ENCODE measurements at places on chromosomes 11 and 22.

GRCh38 chr11:84514436-84514835, 1112.7 kb downstream of the DLG2 start:
- no peak for DNase-seq

- no peak for DNase-seq
Observed at GRCh38 chr22:32248276-32248675, 6.9 kb downstream of the SLC5A4 start.

DNA sequence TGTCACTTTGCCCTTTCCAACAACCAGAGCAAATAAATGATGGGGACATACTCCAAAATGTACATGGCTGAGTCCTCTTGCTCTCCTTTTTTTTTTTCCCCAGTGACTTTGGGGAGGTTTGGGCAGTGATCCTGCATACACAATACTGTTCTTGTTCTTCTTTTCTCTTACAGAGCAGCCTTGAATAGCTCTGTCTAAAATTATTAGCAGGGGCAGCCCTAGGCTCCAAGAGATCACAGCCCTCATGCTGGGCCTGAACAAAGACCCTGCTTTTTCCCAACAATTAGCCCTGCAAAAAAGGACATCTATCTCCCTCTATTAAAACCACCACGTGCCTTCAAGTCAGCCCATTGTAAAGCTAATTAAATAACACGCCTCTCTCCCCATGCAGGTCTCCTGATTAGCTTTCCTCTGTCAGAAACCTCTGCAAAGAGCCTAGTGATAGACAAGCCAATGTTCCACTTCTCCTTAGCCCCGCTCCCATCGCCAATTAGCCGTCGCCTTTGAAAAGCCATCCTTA, 54.7 kb downstream of the ETS1 start:
- DNase-seq = no peak

DNA sequence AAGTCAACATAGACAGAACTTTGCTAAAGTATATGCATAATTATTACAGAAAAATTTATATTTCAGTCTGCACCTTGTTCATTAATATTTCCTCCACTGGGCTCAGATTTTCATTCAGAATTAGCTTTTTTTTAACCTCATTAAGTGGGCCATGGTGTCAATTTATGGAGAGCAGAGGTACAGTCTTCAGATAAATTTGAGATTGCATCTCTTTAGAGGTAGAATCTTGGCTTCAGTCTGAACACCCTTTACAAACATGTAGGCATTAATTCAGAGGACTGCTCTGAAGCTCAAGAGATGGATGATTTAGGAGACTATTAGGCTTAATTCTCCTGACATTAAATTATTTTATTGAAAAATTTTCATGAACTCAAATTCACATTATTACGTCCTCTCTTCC, 3.4 kb upstream of the HBB start:
- DNase-seq = no peak

- no peak for DNase-seq
Observed at GRCh38 chr11:122743949-122744348, 88.4 kb downstream of the UBASH3B start.

GRCh38 chr11:59225017-59225416, 12.3 kb upstream of the MPEG1 start:
- no peak for DNase-seq

DNA sequence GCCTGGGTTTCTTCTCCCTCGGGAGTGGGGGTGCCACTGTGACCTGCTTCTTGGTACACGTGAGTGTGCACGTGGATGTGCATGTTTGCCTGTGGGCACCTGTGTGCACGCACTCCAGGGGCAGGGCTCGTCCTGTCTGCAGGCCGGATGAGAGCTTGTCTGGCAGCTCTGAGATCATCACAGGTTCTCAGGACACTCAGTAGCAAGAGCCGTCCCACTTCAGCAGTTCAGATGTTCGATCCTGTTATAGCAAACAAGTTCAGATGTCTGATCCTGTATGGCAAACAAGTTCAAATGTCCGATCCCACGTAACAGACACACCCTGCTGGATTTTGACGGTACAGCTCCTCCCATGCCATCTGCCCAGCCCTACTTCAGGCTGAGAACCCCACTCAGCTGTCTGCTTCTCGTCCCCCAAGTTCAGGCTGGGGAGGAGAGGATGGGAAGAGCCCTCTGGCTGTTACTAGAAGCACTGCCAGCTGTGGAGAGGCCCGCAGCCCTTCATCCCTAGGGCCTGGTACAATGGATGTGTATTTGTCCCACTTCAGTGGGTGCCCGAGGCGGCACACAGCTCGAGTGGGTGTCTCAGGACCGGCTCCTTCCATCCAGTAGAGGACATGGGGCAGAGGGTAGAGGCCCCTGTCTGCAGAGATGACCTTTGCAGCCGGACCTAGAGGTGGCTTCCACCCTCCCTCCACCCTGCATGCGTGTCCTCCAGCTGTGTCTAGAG, 1126.9 kb downstream of the BRD1 start:
- DNase-seq = no peak

GRCh38 chr11:134231958-134232659, 7.6 kb downstream of the VPS26B start:
- no peak for DNase-seq

- no peak for DNase-seq
Observed at GRCh38 chr11:112042161-112042960, 17.2 kb downstream of the DLAT start.

DNA sequence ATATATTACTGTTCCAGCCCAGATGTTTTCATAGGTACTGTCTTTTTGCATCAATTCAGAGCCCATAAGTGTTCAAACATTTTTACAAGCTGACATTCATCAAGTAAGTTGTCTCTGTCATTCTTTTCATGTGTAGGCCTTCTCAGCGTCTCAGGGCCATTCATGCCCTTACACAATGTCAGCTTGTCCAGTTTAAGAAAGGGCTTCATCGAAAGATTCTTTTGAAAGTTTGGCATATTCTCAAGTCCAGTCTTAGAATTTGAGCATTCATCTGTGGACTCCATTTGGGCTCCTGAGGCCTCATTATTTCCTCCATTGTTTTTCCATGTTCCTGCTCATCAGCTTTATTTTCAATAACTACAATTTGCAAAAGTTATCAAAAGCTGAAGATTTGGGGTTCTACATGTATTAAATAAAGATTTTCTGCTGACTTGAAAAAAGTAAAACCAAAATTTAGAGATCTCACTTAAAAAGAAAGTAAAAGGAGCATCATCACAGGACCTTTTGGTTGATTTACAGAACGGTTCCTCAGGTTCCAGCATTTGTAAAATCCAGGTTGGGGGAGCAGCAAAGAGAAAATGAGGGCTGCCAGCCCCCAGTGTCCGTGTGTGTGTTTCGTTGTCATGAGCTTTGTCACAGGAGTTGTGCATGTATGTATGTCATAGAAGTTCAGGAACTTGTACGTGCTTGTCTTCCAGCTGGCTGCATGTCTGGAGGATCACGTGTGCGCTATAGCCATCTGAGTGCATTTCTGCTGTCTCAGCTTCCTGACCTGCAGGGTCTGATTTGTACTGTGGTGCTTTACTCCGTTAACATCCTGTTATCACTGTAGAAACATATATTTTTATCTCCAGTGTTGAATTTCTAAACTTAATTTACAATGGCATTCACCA, 15.6 kb downstream of the MOV10L1 start:
- DNase-seq = no peak

DNA sequence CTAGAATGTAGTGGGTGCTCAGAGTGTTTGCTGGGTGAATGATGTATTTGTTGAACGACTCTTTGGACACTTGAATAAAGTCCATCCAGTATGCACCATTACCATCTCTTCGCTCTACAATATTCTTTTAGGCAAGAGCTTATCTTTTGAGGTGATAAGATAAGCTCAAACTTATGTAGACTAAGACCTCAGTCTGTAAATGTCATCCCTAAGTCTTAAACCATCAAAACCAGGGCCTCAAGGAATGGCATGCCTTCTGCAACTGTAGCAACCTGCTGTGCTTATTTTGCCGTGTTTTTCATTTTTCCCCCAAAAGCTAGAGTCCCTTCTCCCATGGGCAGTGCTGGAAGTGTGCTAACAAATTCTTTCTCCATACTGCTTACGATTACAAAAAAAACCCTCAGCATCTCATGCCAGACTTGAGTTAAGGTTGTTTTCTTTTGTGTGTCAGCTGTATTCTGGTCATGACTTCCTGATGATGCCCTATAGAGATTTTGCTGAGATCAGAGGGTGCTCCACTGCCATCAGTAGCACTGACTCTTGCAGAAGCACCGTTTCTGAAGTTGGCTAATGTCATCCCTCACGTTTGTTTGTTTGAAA, 27.8 kb downstream of the LIMK2 start:
- no peak for DNase-seq

GRCh38 chr11:45853332-45854219, 6.3 kb downstream of the CRY2 start:
- no peak for DNase-seq

DNA sequence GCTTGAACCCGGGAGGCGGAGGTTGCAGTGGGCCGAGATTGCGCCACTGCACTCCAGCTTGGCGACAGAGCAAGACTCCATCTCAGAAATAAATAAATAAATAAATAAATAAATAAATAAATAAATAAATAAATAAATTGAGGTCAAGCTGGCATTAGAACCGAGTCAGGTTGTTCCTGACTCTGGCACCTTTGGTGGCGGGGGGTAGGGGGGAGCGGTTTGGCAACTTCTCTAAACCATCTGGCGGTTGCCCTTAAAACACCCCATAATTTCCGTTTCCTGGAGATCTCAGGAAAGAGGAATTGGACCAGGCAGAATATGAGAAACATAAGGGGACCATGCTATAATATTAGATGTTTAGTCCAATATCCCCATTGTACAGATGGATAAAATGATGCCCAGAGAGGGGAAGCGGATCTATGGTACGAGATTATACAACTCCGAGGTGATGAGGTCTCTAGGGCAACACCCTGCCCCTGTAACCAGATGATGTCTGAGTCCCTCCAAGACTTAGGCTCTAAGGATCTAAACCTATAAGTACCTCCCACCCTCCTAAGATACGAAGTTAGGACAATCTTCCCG, 785 bp downstream of the CLPB start:
- no peak for DNase-seq

DNA sequence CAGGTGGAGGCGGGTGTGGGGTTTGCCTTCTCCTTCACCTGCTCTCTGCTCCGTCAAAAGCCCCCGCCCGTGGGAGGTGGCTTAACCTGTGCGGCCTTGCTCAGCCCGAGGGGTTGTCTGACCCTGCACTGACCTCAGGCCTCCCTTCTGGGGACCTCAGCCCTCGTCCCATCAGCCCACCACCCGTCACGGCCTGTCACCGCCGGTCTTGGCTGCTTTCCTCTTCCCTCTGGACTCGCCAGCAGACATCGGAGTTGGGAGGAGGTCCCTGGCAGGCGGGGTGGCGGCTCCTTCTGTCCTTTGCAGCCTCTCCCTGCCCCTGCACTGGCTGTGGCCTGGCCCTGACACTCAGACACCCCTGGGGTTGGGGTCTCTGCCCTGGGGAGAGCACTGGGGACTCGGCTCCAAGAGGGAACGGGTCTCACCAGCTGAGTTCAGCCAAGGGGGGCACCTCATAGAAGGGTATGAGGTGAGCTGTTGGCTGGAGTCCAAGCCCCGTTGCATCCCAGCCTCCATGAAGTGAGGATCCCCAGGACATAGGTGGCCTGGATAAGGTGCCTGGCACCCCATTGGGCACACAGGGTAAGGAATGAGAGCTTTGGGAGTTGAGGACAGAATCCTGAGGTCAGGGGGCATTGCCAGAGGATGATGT, 999.6 kb downstream of the BRD1 start:
- DNase-seq = no peak

GRCh38 chr22:46079093-46079860, 71.0 kb upstream of the PPARA start:
- no peak for DNase-seq

GRCh38 chr11:72078477-72078876, 1.9 kb downstream of the NUMA1 start:
- no peak for DNase-seq

DNA sequence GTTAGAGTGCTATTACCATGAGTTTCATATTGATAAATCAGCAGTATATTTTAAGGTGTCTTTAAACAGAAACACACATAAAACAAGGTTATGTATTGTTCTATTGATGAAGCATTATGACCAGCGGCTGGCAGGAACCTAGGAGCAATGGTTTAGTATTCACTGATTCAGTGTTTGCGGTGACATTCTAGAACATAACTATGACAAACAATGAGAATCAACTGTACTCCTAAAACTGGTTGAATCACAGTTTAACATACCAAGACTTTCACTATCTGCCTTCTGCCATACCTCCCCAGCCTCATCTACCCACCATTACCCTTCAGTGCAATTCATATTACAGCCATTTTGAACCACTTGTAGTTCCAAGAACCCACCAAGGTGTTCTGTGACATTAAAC, 8.8 kb downstream of the HOATZ start:
- DNase-seq = no peak

Data from NCI-H2107 (cell line).